ENCODE measurements at places on chromosomes 6 and 20.

DNA sequence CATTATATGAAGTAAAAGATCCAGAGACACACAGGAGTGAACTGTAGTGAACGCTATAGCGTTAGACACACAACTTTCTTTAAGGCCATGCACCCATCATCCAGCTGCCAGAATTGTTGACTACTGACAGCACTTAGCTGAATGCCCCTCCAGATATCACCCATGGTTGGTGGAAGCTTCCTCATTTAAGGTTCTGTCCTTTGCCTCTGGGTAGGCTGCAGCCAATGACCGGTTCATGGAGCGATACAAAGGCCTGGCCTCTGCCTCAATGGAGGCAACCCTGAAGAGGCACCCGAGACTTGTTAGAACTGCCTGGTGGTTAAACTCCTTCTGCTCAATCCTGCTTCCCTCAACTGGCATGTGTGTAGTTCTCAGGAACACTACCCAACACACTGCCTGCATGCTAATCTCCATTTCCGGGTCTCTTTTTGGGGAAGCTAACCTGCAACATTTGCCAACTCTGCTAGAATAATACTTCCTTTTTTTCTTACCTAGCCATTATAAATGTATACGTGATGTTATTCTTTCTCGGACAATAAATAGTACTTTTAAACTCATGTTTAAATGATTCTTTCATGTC lies 49.8 kb upstream of the THEMIS start:
- no peak for ATAC-seq

DNA sequence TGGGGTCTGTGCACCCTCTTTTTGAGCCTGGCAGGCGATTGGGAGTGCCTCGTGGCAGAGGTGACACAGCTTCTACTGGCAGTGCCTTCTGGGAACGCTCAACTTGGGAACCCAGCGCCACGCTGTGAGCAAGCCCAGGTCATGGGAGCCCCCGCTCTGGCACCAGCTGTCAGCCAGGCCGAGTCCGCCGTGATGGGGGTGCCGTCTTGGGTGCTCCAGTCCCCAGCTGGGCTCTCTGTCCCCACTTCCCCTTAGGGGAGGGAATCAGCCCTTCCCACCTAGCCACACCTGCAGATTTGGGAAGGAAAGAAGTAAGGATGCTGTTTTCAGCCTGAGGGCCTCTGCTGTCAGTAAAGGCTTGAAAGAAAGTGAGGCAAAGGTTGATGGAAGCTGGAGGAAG lies 31.0 kb upstream of the NTSR1 start:
- no peak for ATAC-seq

DNA sequence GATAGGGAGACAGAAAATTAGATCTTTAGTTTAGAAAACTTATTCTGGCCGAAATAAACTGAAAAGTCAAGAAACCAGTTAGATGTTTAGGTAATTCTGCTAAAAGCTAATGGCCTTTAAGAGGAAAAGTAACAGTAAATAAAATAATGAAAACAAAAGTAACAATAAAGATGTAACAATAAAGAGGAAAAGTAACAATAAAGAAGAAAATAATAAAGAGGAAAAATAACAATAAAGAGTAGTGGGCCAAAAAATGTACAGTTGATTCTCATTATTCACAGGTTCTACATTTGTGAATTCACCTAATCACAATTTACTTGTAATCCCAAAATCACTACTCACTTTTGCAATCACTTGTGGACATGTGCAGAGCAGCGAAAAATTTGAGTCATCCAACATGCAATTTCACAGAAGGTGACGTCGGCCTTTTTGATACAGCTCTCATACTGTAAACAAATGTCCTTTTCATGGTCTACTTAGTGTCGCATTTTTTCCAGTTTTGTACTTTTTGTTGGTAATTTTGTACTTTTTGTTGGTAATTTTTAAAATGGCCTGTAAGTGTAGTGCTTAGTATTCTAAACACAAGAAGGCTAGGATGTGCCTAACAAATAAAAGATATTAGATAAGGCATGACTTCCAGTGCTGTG lies 24.0 kb downstream of the HBS1L start:
- ATAC-seq, result peak; percentile 63

- ATAC-seq, result no peak
These were observed 274.8 kb upstream of the EXOC2 start for GRCh38 chr6:967701-968100.

DNA sequence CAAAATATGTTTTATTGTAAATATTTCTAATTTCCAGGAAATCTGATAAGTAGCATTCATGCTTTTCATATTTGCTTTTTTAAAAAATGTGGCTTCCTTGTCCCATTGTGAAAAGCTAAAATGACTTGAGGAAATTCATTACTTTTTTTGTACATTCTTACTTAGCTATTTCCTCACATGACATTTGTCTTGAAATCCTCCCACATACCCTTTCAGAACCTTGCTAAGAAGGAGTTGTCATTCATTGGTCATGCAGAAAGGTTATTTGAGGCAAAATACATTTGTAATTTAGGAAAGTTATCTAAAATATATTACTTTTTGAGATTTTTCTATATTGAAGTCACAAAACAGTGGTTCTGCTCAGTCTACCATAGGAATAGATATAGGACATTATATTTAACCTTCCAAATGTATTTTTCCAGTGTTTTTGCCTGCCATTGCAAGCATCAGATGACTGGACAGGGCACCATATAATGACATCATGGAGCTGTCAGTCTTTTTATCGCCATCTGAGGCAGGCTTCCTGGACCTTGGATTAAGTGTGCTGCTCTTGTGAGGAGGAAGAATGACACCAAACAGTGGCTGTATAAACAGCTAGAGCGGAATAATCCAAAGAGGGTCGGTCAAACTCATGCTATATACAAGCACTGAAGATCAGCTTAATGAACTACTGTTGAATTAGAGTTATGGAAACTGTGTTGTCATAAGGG lies 109.4 kb upstream of the HCRTR2 start:
- no peak for ATAC-seq

DNA sequence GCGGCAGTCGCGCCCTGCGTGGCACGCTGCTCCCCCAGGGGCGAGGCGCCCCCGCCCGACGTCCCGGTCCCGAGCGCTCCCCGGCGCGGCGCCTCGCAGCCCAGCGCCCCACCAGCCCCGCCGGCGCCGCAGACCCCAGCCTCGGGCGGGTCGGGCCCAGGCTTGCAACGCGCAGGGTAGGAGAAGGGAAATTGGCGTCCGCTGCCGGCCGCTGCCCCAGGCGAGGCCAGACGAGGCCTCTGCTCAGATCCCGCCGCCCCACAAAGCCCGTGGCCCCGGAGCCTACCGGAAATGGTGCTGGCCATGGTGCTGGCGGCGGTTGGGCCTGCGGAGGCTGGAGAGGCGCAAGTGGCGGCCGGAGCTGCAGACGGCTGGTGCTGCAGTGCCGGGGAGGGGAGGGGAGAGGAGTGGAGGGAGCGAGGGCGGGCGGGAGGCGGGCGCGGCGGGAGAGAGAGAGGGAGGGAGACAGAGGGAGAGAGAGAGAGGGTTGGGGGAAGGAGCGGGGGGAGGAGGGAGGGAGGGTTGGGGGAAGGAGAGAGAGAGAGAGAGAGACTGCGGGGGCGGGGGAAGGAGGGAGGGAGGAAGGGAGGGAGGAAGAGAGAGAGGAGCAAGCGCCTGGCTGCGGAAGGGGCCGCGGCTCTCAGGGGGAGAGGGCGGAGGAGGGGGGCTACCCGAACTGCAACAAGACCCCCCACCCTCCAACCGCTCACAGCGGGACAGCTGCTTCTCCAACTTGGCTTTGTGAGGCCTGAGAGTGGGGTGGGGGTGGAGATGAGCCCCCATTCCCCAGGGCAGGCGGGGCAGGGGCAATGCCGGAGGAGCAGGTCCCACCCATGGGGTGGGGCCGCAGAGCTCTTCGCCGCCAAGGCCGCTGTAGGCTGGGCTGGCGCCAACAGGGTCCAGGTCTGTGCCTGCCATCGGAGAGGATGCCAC lies at the start of gene STMN3:
STMN3 (minus strand) TSS at position 384 of the 933 bp plus-strand sequence; CDS start at position 305, 79 bp downstream.
- peak; percentile 56 for ATAC-seq

DNA sequence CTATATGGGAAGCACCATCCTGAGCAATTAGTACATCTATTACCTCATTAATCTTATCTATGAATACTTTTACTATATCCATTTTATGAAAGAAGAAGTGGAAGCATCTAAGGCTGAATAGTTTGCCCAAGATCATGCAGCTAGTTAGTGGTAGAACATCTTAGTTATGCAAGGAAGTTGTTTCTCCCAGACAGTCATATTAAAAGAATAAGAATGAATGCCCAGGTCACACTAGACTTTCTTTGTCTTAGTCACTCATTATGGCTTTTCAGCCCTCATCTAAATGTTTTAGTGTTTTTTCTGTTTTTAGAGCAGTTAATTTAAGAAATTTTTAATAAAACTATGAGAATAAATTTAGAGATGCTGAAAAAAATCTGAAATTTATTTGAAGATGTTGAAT lies 517.5 kb downstream of the CDKAL1 start:
- no peak for ATAC-seq

DNA sequence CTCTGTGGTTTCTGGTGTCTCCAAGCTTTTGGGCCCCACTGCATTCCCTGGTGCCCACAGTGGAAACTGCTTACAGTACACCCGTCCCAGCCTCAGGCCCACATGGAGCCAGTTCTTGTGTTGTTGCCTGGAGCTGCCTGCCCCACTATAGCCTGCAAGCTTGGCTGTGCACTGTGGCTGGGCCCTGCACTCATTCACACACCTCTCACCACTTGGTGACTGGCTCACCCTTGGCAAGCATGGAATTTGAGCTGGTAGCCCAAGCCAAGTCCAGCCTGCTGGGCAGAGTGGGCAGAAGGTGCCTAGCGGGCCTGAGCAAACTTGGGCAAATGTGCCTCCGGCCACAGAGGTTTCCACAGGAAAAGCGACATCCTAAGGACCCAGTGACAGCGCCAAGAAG lies 472.3 kb downstream of the MMUT start:
- ATAC-seq, result no peak
